ENCODE measurements at places on chromosomes 5 and 9.

- no peak for DNase-seq
Measured at GRCh38 chr9:38371495-38371894, 21.0 kb upstream of the ALDH1B1 start.

- no peak for DNase-seq
Measured at GRCh38 chr5:148855249-148856008, 29.0 kb downstream of the ADRB2 start.

- peak; percentile 30 for DNase-seq
Measured at GRCh38 chr9:114156657-114157421, 1.5 kb downstream of the COL27A1 start.

DNA sequence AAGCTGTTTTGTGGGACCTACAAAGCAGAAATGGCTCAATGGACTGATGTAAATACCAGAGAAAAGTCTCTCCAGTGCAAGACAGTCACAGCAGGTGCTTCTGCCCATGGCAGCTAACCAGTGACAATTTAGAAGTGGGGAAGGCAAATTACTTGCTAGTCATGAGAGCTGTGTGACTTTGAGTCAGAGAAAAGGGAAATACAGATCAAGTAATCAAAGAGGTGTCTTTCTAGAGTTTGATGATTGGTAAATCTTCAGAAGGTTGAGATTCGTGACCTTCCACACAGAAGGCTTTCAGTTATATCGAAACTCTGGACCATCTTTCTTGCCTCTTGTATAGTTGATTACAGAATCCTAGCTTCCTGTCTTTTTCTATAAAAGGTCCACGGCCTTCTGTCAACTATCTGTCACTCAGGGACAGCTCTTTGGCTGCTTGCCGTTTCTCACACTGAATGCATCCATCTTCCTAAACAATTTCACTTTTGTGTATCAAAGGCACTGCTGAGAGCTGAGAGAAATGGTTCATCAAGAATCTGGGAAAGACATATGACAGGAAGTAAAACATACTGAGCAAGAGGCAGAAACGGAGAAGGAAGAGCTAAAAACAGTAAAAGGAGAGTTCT is 993.9 kb upstream of the ACO1 start:
- no peak for DNase-seq

DNA sequence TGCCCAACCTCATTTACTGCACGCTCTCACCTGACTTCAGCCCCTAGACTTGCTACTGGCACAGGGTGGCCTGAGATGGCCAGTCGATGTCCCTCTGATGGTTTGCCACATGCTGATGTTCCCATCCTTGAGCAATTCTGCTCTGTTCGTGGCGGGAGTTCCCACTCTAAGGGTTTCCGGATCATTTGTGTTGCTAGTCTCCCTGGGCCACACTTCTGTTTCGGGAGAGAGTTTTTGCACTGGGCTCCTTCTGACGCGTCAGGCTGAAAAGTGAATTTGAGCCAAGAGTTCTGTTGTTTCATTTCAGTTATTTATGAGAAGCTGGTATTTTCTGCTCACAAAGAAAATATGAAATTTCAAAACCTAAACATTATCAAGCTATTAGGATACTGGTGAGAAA is 597.7 kb downstream of the BNC2 start:
- no peak for DNase-seq

DNA sequence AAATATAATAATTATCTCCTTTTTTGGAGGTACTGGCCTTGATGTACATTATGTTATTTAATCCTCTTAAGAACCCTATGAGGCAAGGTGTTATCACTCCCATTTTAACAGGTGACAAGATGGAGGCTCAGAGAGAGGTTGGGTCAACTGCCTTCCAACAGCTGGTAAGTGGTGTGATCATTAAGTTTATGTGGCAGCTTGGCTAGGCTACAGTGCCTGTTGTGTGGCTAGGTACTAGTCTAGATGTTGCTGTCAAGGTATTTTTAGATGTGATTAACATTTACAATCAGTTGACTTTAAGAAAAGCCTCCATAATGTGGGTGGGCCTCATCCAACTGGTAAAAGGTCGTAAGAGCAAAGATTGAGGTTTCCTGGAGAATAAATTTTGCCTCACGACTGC is 21.5 kb downstream of the FABP6 start:
- no peak for DNase-seq

DNA sequence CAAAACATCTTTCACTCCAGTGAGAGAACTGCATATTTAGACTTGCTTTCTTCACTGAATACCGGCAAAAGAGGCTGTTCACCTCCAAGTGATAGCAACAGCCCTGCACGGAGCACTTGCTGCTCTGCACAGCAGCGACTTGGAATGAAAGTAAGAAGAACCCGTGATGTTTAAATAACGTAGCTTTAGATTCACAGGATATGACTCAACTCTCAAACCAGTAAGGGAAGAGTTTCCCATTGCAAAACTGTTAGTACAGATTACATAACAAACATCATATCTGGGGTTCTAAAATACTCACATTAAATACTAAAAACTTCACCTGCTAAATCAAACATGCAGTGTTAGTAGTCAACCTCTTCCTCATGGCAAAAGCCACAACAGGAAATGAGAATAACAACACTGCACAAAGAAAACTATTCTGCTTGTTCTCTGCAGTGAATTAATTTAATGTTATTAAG is 203.4 kb downstream of the MCTP1 start:
- DNase-seq: no peak

DNA sequence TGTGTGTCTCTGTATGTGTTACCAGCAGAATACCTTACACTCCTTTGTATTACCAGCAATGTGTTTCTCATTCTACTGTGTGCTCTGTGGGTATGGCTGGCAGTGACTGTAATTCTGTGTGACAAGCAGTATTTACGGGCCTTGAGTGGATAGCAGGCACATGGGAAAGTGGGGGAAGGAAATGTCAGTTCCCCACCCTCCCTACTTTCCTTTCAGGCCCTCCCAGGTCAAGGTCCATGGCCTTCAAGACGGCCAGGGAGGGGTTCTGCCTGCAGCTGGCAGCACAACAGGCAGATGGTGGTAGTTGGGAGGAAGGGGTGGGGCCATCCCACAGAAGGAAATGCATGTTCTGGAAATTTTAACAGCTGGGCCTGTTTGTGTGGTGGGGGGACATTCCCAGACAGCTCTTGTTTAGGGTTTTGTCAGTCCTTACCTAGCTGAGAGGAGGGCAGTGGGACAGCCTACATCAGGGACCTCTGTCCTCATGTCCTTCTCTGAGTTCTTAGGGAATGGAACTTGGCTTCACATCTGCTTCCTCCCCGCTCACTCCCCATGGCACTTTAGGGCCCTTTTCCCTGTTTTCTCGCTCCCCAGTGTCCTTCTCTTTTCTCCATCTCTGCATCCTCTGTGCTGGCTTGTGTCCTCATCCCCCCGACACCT is 14.6 kb upstream of the TNIP1 start:
- DNase-seq: no peak

DNA sequence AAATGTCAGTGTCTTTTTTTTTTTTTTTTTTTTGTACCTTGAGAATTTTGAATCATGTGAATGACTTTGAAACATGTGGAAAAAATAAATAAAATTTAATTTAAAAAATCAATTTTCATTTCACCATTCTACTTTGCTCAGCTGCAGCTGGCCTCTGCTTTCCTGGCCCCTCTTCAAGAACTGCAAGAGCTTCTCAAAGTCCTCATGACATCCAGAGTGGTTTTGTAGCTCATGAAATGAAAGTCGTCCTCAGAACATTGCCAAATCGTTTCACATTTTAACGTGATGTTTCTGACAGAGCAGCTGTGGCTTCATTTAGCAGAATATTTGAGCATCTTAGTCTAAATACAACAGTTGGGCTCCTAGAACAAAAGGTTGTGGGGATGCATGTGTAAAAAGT is 47.9 kb upstream of the TMEM215 start:
- no peak for DNase-seq

DNA sequence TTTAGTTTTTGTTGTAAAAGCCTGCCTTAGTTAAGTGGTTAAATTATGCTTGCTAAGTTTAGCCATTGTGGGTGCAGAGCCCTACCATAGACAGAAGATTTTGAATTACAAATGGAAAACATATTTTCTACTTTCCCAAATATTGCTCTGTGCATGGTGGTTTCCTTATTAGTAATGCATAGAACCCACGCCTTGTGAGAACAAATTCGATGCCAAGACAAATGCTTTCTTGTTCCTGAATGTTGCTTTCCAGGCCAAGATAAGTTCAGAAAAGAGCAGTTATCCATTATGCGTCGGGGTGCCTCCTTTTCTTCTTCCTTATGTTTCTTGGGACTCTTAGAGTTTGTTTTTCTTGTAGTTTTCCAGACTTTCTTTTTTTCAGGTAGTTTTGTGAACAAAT is 31.0 kb upstream of the GARNL3 start:
- DNase-seq: no peak

DNA sequence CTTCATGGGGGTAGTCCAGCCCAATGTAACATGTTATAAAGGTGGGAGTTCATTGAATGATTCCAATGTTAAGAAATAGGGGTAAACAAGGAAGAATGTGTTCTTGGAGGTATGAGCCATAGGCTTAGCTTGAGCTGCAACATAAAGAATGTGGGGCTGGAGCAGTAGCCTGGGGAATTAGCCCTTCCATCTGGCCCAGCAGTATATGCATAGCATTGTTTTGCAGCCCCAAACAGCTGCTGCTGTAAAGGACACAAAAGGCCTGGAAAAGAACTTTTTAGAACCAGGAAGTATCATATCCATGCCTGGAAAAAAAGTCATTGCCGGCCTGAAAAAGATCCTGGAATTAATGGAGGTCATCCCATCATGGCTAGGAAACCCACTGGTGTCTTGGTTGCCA is 55.8 kb upstream of the SMARCA2 start:
- no peak for DNase-seq

DNA sequence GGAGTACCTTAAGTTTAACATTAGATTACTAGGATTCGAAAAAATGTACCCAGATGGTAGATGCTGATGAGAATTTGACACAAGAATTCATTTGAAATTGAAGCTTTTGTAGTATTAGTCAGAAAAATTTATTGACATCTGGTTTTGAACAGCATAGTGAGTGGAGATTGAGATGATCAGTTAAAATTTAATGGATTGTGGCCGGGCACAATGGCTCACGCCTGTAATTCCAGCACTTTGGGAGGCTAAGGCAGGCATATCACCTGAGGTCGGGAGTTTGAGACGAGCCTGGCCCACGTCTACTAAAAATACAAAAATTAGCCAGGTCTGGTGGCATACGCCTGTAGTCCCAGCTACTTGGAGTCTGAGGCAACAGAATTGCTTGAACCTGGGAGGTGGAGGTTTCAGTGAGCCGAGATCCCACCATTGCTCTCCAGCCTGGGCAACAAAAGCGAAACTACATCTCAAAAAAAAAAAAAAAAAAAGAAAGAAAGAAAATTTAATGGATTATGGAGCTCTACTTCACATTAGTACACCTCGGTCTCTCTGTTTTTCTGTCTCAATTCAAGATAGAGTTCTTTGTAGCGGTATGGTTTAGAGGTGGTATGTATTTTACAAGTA is 21.0 kb downstream of the NDFIP1 start:
- DNase-seq: no peak

GRCh38 chr5:132310141-132310834 is 16.1 kb downstream of the SLC22A4 start:
- no peak for DNase-seq

GRCh38 chr5:160133071-160133917 is 14.0 kb upstream of the PWWP2A start:
- DNase-seq: no peak

DNA sequence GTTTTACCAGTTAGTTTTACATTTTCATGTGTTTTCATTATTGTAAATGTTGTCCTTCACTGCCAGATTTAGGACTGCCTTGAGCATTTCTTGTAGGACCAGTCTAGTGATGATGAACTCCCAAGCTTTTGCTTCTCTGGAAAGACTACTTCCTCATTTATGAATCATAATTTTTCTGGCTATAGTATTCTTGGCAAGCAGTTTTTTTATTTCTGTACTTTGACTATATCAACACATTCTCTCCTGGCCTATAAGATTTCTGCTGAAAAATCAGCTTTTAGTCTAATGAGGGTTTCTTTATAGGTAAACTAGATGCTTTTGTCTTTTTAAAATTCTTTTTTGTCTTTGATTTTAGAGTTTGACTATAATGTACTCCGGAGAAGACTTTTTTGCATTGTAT is 256.8 kb upstream of the GRAMD2B start:
- no peak for DNase-seq

DNA sequence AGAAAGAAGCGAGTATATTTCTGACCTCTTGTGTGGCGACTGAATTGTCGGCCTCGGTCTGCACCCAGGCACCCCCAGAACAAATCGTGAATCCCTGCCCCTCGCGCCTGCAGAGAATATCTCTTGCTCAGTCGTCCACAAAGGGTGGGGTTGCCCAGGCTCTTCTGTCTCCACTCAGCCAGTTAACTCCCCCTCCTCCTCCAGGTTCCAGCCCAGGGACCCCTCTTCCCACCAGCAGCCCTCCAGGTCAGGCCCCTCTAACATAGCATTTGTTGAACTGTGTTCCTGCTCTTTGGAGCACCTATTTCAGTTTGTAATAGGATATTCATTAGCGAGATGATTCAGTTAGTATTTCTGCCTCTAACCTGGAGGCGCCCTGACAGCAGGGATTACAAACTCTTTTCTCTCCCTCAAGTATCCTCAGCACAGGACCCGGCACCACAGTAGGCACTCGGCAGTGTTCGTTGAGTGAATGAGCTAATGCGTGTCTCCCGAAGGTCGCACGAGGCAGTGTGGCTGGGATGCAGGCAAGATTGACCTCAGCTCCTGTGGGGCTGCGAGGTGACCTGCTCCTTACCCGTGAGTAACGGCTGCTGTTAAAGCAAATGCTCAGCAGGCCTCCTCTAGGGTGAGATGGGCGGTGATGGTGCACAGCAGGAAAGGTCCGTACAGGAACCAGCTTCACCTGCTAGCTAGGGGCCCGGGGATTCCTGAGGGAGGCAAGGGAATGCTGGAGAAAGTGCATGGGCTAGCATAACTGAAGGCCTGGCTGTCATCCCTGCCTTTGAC is 25.8 kb downstream of the ZBTB34 start:
- no peak for DNase-seq

- no peak for DNase-seq
Measured at GRCh38 chr5:6551287-6551954, 81.4 kb downstream of the NSUN2 start.

- peak; percentile 19 for DNase-seq
Measured at GRCh38 chr5:150671509-150672236, 10.6 kb downstream of the MYOZ3 start.

DNA sequence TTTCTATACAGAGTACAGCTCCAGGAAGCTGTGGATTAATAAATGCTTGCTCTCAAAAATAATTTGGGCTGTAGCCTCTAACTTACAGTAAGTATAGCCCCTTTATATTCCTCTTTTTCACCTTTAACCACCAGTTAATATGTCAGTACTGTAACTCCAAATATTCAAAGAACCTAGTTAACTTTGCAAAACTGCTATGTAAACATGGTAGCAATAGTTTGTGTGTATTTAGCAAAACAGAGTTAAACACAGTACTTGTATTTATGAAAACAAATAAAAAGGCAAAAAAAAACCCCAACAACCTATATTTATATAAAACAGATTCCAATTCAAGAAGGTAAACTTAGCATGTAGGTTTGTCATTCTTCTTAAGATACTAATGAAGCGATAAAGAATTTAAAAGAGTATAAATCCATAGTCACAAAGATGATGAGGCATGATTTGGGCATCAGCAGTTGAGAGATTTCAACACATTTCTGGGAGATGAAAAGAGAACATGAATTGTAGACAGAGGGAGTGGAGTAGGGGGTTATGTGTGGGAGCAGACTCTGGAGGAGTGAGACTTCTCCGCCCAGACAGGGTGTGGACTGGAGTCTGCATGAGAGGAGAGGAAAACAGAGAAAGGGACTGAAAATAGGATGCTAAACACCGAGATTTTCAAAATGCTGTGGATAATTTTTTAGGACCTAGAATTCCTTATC is 47.0 kb upstream of the F2RL1 start:
- no peak for DNase-seq
